ENCODE measurements at places on chromosomes 6 and 20.

- DNase-seq: no peak
Observed at GRCh38 chr20:43787937-43788336, 61.1 kb upstream of the GTSF1L start.

DNA sequence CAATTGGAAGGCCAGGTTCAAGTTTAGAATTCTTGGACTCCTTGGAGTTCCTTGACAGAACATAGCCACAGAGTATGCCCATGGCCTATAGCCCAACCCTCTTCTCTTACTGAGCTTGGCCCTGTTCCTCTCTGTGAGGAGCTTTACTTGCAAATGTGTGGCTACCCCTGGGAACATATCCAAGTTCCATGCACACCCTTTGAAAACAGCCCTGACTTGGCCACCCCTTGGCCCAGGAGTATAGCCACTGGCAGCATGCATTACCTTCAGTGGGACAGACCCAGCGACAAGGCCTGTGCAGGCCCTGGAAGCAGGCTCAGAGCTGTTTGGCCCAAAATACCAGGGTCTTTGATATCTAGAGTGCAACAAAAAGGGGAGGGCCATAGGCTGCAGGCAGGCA lies 19.5 kb upstream of the MAS1 start:
- DNase-seq: no peak

- no peak for DNase-seq
Observed at GRCh38 chr6:130161683-130162404, 60.9 kb downstream of the SAMD3 start.

- DNase-seq: no peak
Observed at GRCh38 chr6:131960371-131961133, 9.4 kb upstream of the CCN2 start.

- no peak for DNase-seq
Observed at GRCh38 chr6:47277702-47278101, 32.0 kb downstream of the TNFRSF21 start.

DNA sequence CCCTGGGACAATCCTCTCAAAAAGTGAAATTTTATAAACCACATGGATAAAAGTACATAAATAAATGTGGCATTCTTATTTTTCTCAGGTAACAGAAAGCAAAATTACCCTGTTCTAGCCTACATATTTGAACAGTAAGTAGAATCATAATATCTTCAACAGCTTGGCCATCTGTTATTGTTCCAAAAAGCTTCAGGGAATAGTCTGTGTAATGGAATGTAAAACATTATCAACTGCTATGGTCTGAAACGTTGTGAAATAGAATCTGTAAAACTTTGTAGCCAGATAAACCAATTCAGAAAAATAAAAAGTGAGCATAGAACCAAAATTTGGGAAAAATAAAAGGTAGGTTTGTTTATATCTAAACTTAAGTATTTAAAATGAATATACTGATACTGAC lies 114.7 kb downstream of the THEMIS start:
- DNase-seq: no peak

- DNase-seq: no peak
Observed at GRCh38 chr6:105851606-105852005, 234.5 kb upstream of the PRDM1 start.

- DNase-seq: no peak
Observed at GRCh38 chr20:32737371-32738223, 5.7 kb downstream of the COMMD7 start.

DNA sequence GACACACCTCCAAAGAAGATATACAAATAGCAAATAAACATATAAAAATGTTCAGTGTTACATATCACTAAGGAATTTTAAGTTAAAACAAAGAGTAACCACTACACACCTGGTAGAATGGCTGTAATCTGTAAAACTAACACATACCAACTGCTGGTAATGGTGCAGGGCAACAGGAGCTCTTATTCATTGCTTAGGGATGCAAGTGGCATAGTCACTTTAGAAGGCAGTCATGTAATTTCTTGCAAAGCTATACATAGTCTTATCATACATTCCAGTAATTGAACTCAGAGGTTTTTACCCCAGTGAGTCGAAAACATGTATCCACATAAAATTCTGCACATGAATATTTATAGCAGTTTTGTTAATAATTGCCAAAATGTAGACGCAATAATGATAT lies 906.8 kb upstream of the CITED2 start:
- no peak for DNase-seq

- no peak for DNase-seq
Observed at GRCh38 chr6:45595010-45595851, 217.5 kb upstream of the SUPT3H start.

DNA sequence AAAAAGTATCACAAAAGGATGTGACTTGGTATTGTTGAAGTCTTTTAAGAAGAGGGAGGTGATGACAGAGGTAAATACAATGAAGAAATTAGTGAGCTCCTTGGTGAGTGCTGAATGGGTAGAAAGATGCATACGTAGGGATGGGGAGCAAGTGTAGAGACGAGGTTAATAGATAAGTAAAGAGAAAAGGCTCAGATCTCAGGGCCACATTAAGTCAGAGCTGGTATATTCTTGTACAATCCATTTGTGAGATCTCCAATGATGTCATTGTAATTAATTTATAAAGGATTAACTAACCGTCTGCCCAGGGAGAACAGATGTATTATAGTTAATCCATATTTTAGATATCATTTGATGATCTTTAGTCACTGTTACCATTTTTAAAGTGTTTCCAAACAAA lies 43.4 kb downstream of the SMPDL3A start:
- DNase-seq: no peak

- no peak for DNase-seq
Observed at GRCh38 chr6:164532198-164533044, 777.0 kb downstream of the C6orf118 start.

DNA sequence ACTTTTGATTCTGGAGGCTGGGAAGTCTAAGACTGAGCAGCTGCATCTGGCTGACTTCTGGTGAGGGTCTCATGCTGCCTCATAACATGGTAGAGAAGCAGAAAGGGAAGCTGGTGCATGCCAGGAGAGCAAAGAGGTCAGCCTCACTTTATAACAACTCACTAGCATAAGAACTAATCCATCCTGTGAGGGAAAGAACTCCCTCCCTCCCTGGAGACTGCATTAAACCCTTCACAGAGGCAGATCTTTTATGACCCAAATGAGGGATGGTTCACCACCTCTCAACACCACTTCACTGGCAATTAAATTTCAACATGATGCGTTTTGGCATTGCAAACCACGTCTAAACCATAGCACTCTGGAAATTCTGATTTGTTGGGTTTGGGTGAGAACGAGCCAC lies 33.9 kb downstream of the STXBP5 start:
- DNase-seq: no peak

- no peak for DNase-seq
Observed at GRCh38 chr20:47960277-47960676, 175.0 kb upstream of the SULF2 start.

- DNase-seq: no peak
Observed at GRCh38 chr6:19427548-19427947, 409.6 kb upstream of the ID4 start.

GRCh38 chr6:692356-692851 lies 535 bp downstream of the EXOC2 start:
- peak; percentile 67 for DNase-seq

- DNase-seq: no peak
Observed at GRCh38 chr6:79230149-79230548, 4.3 kb downstream of the HMGN3 start.

GRCh38 chr6:54037277-54037779 lies 73.9 kb upstream of the MLIP start:
- DNase-seq: no peak

- no peak for DNase-seq
Observed at GRCh38 chr6:30364591-30364990, 19.6 kb downstream of the RPP21 start.

DNA sequence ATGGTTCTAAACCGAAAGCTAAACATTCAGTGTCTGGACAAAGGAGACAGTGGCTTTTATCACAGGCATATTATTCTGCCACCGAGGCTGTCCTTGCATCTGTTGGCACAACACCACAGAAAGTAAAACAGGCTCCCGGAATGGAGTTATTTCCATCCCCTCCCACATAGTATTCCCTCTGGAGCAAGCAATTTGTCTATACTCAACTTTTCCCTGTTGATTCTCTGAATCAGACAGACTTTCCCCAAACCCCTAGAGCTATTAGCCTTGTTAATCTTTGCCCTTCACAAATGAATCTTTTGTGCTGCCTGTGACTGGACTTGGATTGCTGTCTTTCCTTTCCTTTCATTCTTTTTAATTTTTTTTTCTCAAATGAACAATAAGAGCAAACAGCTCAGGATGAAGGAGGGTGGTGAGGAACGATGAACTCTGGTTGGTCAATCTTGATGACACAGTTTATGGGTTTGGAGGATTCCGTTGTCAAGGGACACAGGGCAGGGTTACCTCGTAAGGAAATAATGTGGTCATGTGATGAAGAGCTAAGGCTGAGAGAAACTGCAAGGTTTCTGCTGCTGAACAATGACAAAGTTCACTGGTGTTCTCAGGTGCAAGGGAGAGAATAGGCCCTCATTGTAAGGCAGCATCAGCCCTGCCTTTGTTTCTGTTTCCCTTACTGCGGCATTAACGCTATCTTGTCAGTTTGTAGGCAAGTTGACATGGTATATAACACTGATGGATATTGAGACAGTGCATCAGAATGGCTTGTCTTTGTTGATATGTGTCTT lies 275.0 kb upstream of the BMP2 start:
- no peak for DNase-seq

- DNase-seq: peak; percentile 87
Observed at GRCh38 chr6:31664790-31665500, at the start of gene GPANK1. GPANK1 (minus strand) TSS chr6:31664997; CDS start chr6:31664478, 519 bp downstream.

DNA sequence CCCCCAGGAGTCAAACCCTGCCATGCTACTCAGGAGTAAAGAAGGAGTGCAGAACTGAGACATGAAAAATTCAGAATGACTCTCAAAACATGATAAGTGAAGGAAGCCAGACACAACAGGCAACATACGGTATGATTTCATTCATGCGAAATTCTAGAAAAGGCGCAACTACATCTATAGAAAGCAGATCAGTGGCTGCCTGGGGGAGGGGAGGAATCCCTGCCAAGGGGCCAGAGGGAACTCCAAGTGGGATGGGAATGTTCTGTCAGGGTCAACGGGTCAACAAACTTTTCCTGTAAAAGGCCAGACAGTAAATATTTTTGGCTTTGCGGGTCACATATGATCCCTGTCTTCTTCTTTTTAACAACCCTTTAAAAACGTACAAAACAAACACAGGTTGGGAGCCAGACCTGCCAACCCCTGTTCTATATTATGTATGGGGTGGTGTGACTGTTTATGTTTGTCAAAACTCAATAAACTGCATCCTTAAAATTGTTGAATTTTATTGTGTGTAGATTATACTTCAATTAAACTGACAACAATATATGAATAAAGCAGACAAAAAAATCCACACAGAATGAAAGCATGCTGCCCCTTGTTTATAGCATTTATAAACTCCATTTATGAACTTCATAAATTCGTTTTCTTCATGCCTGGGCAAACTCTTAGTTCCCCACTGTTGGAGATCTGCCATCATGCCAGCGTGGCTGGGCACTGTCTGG lies 56.6 kb upstream of the TRAF3IP2 start:
- DNase-seq: no peak

DNA sequence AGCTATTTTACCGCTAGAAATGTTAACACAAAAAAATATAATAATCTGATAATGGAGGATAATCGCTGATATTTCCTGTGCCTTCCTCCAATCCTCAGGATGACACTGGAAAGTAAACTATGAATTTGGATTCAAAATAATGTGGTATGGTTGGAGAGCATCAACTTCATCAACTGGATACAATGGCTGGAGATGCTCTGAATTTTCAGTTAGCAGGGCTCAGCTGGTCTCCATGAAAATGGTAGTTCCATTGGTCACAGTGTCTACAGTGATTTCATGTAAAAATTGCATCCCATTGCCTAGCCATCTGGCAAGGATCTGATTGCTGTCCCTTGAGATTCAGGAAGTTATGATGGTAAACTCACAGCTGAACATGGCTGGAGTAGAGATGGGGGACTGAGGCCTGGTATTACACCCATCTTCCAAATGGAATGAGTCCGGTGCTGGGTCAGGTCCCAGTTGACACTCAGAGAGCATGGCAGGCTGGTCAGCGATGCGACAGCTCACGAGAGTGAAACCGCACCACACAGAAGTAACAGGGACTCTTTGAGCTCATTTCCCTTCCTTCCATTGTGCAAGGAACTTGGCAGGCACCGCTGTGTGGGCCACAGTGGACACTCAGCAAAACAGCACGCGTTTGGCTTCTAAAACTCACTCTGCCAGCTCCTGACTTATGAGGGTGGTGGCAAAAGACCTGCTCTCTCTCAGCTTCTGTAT lies 142.4 kb upstream of the TNFAIP3 start:
- DNase-seq: no peak

- no peak for DNase-seq
Observed at GRCh38 chr6:24768361-24768760, 6.4 kb upstream of the GMNN start.

- DNase-seq: peak; percentile 46
Observed at GRCh38 chr6:155327326-155328073, 13.2 kb upstream of the TFB1M start.

GRCh38 chr20:56411759-56412472 lies at the start of gene CASS4:
CASS4 (plus strand) TSS chr20:56412260; CDS start chr20:56412459, 199 bp downstream.
- no peak for DNase-seq

GRCh38 chr6:100173211-100173610 lies 179.2 kb upstream of the MCHR2 start:
- DNase-seq: no peak

DNA sequence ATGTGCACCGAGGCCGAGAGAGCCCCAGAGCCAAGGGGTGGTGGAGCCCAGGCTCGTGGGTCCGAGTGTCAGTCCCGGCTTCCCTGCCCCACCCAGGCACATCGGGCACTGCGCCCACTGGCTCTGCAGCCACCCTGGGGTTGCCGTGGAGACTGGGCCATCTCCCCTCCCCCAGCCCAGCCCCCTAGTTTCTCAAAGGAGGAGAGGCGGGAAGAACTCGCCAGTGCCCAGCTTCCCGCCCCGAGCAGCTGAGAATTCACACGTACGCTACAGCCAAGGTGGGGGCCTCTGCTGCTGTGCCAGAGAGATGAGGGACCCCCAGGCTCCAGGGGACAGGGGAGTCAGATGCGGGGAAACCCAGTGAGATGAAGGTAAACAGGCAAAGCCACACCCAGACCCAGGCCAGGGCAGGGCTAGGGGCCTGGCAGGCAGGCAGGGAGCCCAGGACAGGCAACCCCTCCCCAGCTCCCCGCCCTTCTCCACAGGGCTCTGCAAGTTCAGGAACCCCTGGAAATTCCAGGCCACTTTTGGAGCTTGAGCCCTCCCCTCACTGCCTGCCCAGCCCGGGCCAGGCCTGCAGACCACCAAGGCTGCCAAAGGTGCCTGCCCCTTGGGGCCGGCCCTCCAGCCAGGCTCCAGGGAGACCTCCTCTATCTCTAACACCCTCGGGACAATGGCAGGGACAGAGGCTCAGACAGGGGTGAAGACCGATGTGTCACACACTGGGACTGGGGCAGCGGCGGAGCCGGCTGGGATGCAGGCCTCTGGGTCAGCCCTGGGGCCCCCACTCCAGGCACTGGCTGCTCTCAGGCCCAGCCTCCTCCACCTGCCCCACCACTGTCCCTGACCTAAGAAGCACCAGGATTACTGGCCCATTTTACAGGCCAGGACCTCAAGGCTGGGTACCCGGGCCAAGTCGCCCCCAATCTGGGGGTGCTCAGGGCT lies 6.0 kb downstream of the LAMA5 start:
- DNase-seq: no peak

GRCh38 chr6:97771372-97771771 lies 488.4 kb upstream of the MMS22L start:
- DNase-seq: no peak

Measured in T follicular helper cell (primary cell).